Osteoblast (primary cell): ENCODE measurements at places on chromosomes 3 and 15. TPM values are rescaled to one million over a fixed set of nuclear protein-coding genes. Genes with fewer than 3 reads are reported as not detected.
A peak's percentile ranks its signal among the peaks of the same experiment; 100 is the strongest.

Gene IMPG2
- 0.29 and 0.36 TPM in 2 replicates for total RNA-seq

Gene CX3CR1
- total RNA-seq, result under 0.01 TPM in 2 replicates

Gene POTEB3
- total RNA-seq, result not detected in 2 replicates

Gene BFSP2
- not detected in 2 replicates for total RNA-seq

Gene CHRFAM7A
- total RNA-seq, result under 0.01 and 0.72 TPM in 2 replicates

DNA sequence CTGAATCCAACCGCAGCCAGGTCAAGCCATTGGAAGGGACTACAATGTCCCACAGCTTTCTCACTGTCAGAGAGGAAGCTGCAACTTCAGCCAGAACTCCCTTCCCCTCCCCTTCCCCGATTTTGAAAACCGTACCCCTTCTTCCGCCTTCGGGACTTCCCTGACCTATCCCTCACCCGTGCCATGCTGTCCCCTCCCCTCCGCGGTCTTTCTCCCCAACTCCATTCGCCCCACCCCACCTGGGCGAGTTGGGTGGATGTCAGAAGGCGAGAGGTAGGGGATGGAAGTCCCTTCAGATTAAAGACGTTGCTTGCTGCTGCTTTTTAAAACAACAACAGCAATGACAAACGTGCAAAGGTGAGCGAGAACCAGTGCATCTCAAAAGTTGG is 723 bp downstream of the CPNE4 start:
- DNase-seq, result no peak
- H3K27ac ChIP-seq, result no peak overlapping the region
- peaks cover 28% of the 10 kb centered on the region for H3K27me3 ChIP-seq
- H3K36me3 ChIP-seq, result no peaks in the 10 kb centered on the region
- H3K4me1 ChIP-seq, result peaks cover 5% of the 10 kb centered on the region
- no peak overlapping the region for H3K4me3 ChIP-seq

DNA sequence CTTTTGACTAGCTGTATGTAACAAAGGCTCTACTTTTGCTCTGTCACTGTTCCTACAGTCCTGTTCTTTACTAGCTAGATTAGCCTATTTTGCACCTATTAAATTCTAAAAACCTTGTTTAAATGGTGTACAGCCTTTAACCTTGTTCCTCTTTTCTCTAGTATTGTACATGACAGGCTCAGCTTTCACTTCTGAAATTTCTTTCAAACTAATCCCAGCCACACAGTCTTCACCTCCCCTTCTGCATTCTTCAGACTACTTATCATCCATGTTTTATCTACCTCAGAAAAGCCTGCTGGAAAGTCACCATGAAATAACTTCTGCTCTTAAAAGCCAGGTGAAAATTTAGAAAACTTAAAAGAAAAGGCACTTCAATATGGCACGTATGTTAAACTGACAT is 122.4 kb downstream of the NECTIN3 start:
- no peaks in the 10 kb centered on the region for H3K4me1 ChIP-seq
- no peaks in the 10 kb centered on the region for H3K27me3 ChIP-seq
- no peak overlapping the region for H3K27ac ChIP-seq
- no peak overlapping the region for H3K4me3 ChIP-seq

DNA sequence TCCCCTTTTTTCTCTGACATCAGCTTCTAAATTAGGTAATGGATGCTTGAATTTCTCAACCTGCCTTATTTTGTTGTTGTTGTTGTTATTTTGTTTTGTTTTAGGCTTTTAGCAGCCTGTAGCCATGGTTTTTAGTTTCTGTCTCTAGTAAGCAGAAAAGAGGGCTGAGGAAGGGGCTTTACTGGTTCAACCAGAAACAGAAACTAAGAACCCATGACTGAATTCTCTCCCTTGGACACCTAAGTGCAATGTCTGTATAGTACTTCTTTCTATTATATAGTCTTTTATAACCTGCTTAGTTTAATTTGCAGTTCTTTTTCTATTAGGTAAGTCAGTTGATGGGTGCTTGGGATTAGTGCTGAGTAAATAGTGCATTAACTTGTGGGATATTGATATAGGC is 129.0 kb downstream of the BBX start:
- H3K27ac ChIP-seq, result no peak overlapping the region
- H3K27me3 ChIP-seq, result no peaks in the 10 kb centered on the region
- H3K4me1 ChIP-seq, result no peaks in the 10 kb centered on the region
- H3K4me3 ChIP-seq, result no peak overlapping the region

- peak; percentile 6 for DNase-seq
- no peak within 1 kb of the TSS for H3K27ac ChIP-seq
- H3K4me3 ChIP-seq, result no peak within 1 kb of the TSS
- H3K36me3 ChIP-seq, result no peaks in the 10 kb centered on the region
- no peaks in the 10 kb centered on the region for H3K4me1 ChIP-seq
Measured at GRCh38 chr15:48120745-48121144, at the start of gene SLC24A5. Gene SLC24A5, plus strand, starts transcription at chr15:48120990. Its CDS starts 55 bp downstream, at chr15:48121045.

GRCh38 chr3:150376001-150376848 is 31.9 kb upstream of the TSC22D2 start:
- no peak for DNase-seq
- H3K27ac ChIP-seq, result no peak overlapping the region
- H3K4me1 ChIP-seq, result peaks cover 21% of the 10 kb centered on the region
- H3K27me3 ChIP-seq, result no peaks in the 10 kb centered on the region
- no peak overlapping the region for H3K4me3 ChIP-seq
- no peaks in the 10 kb centered on the region for H3K36me3 ChIP-seq

DNA sequence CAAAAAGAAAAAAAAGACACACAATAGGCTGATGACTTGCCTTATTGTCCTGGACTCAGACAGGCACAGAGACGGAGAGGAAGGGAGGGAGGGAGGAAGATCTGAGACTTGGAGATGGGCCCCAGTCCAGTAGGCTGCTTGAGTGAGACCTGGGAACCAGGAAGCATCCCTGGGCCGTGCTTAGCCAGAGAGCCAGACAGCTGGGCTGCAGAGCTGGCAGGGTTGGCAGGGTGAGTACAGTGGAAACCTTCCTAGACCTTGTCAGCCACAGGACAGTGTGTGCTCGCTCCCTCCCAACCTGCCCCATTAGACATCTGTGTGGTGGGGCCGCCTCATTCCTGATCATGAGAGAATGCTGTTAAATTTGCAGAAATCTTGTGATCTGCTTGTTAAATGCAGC is 107.9 kb upstream of the ALDH1A3 start:
- H3K4me3 ChIP-seq, result no peak overlapping the region
- no peaks in the 10 kb centered on the region for H3K4me1 ChIP-seq
- H3K36me3 ChIP-seq, result no peaks in the 10 kb centered on the region
- no peaks in the 10 kb centered on the region for H3K27me3 ChIP-seq
- H3K27ac ChIP-seq, result no peak overlapping the region

GRCh38 chr15:84671211-84671610 is 13.2 kb upstream of the NMB start:
- H3K4me3 ChIP-seq, result no peak overlapping the region
- H3K4me1 ChIP-seq, result peaks cover 40% of the 10 kb centered on the region
- H3K36me3 ChIP-seq, result peaks cover 35% of the 10 kb centered on the region
- H3K27ac ChIP-seq, result peak overlapping the region; percentile 84
- H3K27me3 ChIP-seq, result no peaks in the 10 kb centered on the region

DNA sequence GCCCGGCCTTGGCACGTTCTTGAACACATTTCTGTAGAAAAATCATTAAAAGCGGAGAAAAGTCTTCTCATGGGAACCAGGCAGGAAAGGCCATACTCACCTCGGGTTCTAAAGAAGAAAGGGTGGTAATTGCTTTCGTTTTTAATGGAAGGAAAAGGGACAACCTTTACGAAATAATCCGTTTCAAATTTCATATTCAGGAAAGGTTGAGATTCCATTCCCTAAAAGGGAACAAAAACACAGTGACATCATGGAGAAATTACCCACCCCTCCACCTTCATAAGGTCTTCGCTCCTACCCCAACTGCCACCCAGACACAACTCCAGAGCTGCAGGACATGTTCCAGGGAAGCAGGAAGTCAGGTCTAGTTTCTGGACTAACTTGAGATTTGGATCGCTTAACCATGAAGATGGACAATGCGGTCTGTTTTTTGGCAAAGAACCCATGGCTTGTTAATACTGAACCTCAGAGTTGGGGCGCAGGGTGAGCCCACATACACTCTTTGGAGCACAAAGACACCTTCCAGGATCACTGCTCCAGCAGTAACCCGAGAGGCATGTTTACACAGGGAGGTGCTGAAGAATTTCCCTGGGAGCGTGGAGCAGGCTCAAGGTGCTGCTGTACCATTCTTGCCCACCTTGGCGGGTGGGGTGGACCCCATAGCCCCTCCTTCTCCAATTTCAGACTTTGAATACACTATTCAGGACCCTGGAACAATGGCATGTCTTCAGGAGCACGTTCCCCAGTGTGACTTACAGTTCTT is 49.2 kb downstream of the SPATA12 start:
- DNase-seq, result no peak
- H3K36me3 ChIP-seq, result no peaks in the 10 kb centered on the region
- no peaks in the 10 kb centered on the region for H3K4me1 ChIP-seq
- no peak overlapping the region for H3K4me3 ChIP-seq
- no peaks in the 10 kb centered on the region for H3K27me3 ChIP-seq

- no peaks in the 10 kb centered on the region for H3K27me3 ChIP-seq
- H3K4me3 ChIP-seq, result no peak overlapping the region
- no peak overlapping the region for H3K27ac ChIP-seq
- no peak for DNase-seq
- no peaks in the 10 kb centered on the region for H3K4me1 ChIP-seq
- H3K36me3 ChIP-seq, result no peaks in the 10 kb centered on the region
Measured at GRCh38 chr3:193346259-193346658, 32.3 kb downstream of the ATP13A5 start.

- H3K4me1 ChIP-seq, result peaks cover 5% of the 10 kb centered on the region
- no peaks in the 10 kb centered on the region for H3K27me3 ChIP-seq
- H3K4me3 ChIP-seq, result no peak overlapping the region
- no peak overlapping the region for H3K27ac ChIP-seq
- no peaks in the 10 kb centered on the region for H3K36me3 ChIP-seq
- DNase-seq, result no peak
Measured at GRCh38 chr15:39312984-39313383, 267.9 kb upstream of the THBS1 start.

DNA sequence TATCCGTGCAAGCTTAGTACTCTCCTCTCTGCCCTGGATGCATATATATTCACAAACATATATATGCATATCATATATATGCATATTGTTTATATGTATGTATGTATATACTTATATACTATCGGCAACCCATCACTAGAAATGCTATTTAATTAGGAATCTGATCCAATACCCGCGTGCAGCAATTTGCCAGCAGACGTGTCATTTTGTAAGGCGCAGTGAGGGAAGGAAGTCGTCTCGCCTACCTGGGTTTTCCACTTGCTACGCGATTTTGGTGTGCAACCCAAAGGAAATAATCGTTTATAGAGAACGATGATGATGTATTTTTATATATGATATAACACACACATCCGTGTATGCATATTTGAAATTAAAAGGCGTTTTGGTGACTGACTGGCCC is 5.6 kb upstream of the FEZF2 start:
- H3K4me1 ChIP-seq, result no peaks in the 10 kb centered on the region
- H3K27ac ChIP-seq, result no peak overlapping the region
- peaks cover 76% of the 10 kb centered on the region for H3K27me3 ChIP-seq
- no peaks in the 10 kb centered on the region for H3K36me3 ChIP-seq

- H3K27ac ChIP-seq, result no peak overlapping the region
- H3K4me3 ChIP-seq, result no peak overlapping the region
- H3K36me3 ChIP-seq, result peaks cover 47% of the 10 kb centered on the region
- no peak for DNase-seq
Measured at GRCh38 chr3:53883008-53883407, 1.1 kb upstream of the ACTR8 start.
